ENCODE measurements at places on chromosomes 6 and 20.

GRCh38 chr20:13041574-13042457 is 33.0 kb downstream of the SPTLC3 start:
- DNase-seq = no peak

GRCh38 chr20:41425180-41425884 is 58.7 kb upstream of the EMILIN3 start:
- DNase-seq = no peak

GRCh38 chr6:89183294-89183693 is 33.9 kb downstream of the GABRR1 start:
- DNase-seq = no peak

DNA sequence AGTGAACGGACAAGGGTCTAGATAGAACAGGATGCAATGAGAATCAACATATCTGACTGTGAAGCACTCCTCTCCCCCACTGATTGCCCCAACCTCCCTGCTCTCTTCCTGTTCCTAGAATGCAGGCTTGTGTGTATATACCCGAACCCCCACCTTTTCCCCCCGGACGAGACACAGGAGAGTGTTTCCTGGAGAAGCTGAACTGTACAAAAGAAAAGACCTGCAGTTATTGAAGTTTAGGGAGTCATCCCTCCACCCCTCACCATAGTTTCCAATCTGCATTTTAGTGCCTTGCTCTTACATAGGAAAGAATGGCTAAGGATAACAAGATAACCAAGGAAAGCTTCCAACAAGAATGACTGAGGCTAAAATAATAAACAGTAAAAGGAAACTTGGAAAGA is 55.5 kb upstream of the PDE10A start:
- no peak for DNase-seq

GRCh38 chr6:108029226-108029921 is 45.2 kb downstream of the OSTM1 start:
- DNase-seq = no peak
